ENCODE measurements at places on chromosomes 1 and 21. TPM values are rescaled to one million over a fixed set of nuclear protein-coding genes. Genes with fewer than 3 reads are reported as not detected.

The CNIH3 gene
- 7.5 TPM for polyA plus RNA-seq

GRCh38 chr1:210299501-210299900 is 29.2 kb upstream of the HHAT start:
- DNase-seq: no peak

- DNase-seq: no peak
Measured at GRCh38 chr21:19553919-19554615, 1150.5 kb upstream of the TMPRSS15 start.

- DNase-seq: no peak
Measured at GRCh38 chr21:38242061-38242460, 14.7 kb upstream of the KCNJ15 start.

Data from right lung (tissue), 10 donors.